Activated CD4-positive, alpha-beta T cell treated with anti-CD3 and anti-CD28 coated beads for 36 hours (primary cell): ENCODE measurements at places on chromosomes 2 and 18. TPM values are rescaled to one million over a fixed set of nuclear protein-coding genes. Genes with fewer than 3 reads are reported as not detected.

Gene NAPG
- 31.0 TPM for total RNA-seq

Gene PPP3R1
- total RNA-seq = 75.1 TPM

Gene TUBA3D
- total RNA-seq = not detected

Gene GALNT5
- 0.04 TPM for total RNA-seq

Gene PLEKHH2
- 1.5 TPM for total RNA-seq

- H3K36me3 ChIP-seq = no peaks in the 10 kb centered on the region
- no peaks in the 10 kb centered on the region for H3K4me1 ChIP-seq
- DNase-seq = peak; percentile 15
- peaks cover 6% of the 10 kb centered on the region for H3K27me3 ChIP-seq
- no peak overlapping the region for H3K4me3 ChIP-seq
- no peak overlapping the region for H3K27ac ChIP-seq
These were observed 237.8 kb upstream of the THSD7B start for GRCh38 chr2:136527560-136527959.

DNA sequence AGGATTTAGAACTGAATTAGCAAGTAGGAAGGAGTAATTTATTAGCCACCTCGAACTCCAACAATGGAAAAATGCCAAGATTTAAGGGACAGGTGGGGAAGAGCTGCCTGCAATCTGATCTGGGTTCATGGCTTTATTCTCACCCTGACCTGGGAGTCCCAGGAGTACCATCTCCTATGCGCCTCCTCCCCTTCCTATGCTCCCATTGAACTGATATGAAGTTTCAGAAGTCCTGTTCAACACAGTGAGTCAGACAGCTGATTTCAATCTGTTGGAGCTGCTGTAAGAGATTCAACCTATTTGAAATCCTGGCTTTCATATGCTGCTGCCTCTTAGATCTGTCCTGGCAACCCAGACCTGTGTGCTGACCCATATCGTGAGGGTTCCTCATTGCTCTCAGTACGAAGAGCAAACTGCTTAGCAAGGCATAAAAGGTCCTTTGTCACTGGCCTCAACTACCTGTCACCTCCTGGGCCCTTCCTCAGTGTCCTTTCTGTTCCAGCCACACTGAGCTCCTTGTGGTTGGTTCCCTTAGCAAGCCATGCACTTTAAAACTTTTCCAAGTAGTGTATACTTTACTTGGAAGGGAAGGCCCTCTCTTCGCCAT is 15.9 kb upstream of the CD28 start:
- DNase-seq = no peak
- H3K36me3 ChIP-seq = no peaks in the 10 kb centered on the region
- no peaks in the 10 kb centered on the region for H3K27me3 ChIP-seq

DNA sequence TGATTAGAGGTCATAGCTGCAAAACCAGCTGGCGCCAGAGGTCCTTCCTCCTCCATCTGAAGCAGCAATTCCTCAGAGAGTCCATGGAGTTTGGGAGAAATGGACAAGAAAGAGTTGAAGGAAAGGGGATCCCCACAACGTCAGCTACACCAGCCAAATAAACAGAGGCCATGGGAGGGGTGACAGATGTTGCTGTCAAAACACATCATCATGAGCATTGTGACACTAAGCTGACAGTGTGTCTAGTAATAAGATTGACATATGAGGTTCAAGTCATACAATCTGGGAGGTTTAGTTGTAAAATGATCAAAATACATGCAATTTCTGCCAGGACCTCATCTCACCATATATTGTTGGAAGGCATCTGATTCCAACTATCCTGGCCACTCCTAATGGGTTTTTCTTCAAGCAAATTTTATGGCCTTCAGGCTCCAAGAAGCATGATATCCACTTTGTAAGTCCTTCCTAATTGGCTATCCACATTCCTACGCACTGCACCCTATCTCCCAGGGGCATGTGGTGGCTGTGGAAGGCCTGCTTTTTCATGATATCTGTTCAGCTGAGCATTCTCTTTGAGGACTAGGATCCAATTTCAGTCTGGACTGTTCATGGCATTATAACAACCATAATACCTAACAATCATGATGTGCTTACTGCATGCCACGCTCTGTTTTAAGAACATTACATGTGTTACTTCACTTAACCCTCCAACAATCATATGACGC is 335.0 kb upstream of the ID2 start:
- no peak overlapping the region for H3K4me3 ChIP-seq
- H3K27ac ChIP-seq = no peak overlapping the region
- no peak for DNase-seq
- no peaks in the 10 kb centered on the region for H3K4me1 ChIP-seq

DNA sequence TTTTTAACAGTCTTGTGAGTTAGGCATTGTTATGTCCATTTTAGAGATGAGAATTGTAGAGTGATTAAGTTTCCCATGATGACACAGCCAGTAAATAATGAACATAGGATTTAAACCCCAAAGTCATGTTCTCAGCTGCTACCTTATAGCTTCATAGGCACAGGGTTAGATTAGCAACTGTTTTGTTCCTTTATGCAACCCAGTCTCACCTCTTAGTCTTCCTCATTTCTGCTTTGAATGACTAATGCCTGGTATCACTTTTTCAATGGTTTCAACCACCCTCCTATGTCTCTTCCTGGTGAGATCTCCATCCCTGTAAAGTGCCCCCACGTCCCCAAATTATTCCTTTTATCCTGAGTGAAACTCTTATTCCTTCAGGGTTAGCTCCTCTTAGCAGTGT is 44.3 kb downstream of the MFSD6 start:
- H3K36me3 ChIP-seq = peaks cover 39% of the 10 kb centered on the region
- no peak for DNase-seq
- no peak overlapping the region for H3K27ac ChIP-seq
- H3K27me3 ChIP-seq = no peaks in the 10 kb centered on the region
- no peak overlapping the region for H3K4me3 ChIP-seq

GRCh38 chr2:59604123-59604522 is 949.3 kb downstream of the BCL11A start:
- no peak overlapping the region for H3K27ac ChIP-seq
- no peaks in the 10 kb centered on the region for H3K36me3 ChIP-seq
- H3K4me1 ChIP-seq = no peaks in the 10 kb centered on the region
- no peak for DNase-seq
- no peak overlapping the region for H3K4me3 ChIP-seq

GRCh38 chr2:61014763-61015162 is 2.8 kb upstream of the PEX13 start:
- peaks cover 34% of the 10 kb centered on the region for H3K4me1 ChIP-seq
- H3K4me3 ChIP-seq = no peak overlapping the region
- no peaks in the 10 kb centered on the region for H3K27me3 ChIP-seq
- no peak overlapping the region for H3K27ac ChIP-seq
- DNase-seq = no peak

- no peaks in the 10 kb centered on the region for H3K36me3 ChIP-seq
- no peak overlapping the region for H3K4me3 ChIP-seq
- peaks cover 9% of the 10 kb centered on the region for H3K4me1 ChIP-seq
- H3K27ac ChIP-seq = no peak overlapping the region
These were observed 67.1 kb downstream of the CERKL start for GRCh38 chr2:181589779-181590178.

DNA sequence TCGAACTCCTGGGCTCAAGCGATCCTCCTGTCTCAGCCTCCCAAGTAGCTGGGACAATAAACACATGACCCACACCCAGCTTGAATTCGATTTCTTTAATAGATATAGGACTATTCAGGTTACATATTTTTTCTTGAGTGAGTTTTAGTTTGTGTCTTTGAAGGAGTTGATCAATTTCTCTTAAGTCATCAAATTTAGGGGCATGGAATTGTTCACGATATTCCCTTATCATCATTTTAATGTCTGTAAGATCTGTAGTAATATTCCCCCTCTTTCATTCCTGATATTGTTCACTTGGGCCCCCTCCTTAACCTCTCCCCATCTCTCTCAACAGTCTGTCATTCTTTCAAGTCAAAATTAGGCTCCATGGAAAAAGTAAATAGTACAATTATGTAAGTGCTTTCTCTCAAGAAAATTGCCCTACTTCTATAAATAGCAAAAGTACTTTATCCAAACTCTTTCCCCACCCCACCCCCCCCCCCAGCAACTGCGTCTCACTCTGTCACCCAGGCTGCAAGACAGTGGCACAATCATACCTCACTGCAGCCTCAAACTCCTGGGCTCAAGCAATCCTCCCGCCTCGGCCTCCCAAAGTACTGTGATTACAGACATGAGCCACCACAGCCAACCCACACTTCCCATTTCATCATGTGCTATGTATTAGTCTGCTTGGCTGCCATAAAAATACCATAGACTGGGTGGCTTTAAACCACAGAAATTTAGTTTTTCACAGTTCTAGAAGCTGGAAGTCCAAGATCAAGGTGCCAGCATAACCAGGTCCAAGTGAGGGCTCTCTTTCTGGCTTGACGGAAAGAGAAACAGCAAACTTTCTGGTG is 20.1 kb downstream of the WDR33 start:
- peaks cover 29% of the 10 kb centered on the region for H3K4me1 ChIP-seq
- H3K27me3 ChIP-seq = no peaks in the 10 kb centered on the region
- H3K4me3 ChIP-seq = no peak overlapping the region
- H3K36me3 ChIP-seq = peaks cover 23% of the 10 kb centered on the region

DNA sequence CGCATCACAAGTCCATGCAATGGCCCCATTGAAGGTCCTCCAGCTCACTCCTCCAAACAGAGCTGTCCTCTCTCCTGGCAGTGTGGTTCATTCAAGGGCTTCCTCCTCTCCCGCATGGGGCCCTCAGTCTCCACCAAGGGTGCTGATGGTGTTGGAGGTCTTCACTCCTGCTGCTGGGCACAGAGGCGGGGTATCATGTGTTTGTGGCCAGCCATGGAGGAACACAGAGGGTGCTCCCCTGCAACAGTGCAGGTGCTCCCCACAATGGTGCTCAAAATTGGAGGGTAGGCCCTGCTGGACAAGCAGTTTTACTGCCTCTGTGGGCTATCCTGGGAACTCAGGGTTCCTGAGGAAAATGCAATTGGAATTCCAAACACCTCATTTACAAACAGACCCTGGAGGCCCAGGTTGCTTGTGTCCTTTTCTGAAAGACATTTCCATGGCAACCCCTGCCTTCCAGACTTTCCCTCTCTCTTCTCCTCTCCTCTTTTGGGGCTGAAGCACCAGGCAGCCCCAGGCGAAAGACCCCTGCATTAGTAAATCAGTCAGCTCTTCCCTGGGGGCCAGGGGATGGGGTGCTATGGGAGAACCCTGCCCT is 256.0 kb downstream of the HAUS1 start:
- no peak overlapping the region for H3K27ac ChIP-seq
- no peaks in the 10 kb centered on the region for H3K27me3 ChIP-seq
- H3K4me1 ChIP-seq = no peaks in the 10 kb centered on the region
- DNase-seq = no peak
- H3K36me3 ChIP-seq = no peaks in the 10 kb centered on the region
- H3K4me3 ChIP-seq = no peak overlapping the region

DNA sequence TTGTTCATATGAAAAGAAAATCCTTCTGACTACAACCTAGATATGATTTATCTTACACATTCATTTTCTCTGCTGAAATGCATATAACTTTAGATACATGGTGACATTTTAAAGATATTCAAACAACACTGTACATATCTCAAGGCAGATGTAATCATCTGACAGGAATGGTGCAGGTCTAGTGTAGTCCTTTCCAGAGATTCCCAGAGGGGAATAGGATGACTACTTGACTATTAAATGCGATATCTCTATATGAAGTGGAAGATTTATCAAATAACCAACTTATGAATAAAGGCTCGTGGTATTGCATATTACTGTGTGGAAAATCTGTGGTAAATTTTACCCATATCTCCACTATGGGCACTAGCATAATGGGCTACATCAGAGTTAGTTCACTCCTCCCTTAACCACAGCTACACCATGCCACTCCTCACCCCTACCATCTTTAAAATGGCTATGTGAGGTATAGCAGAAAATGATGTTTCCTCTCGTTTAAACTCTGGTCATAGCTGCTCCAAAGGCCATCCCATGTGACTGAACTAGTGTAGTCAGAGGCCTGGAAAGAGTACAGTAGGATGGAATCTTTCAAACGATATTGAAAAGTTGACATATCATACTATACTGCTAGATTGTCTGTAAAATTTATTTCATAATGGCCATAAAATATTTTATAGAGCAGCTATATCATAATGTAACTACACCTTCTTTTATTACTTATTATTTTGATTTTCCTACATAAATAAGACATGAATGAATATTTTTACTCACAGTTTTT is 9.1 kb upstream of the ITPRID2 start:
- peaks cover 12% of the 10 kb centered on the region for H3K27me3 ChIP-seq
- no peaks in the 10 kb centered on the region for H3K36me3 ChIP-seq
- no peaks in the 10 kb centered on the region for H3K4me1 ChIP-seq

DNA sequence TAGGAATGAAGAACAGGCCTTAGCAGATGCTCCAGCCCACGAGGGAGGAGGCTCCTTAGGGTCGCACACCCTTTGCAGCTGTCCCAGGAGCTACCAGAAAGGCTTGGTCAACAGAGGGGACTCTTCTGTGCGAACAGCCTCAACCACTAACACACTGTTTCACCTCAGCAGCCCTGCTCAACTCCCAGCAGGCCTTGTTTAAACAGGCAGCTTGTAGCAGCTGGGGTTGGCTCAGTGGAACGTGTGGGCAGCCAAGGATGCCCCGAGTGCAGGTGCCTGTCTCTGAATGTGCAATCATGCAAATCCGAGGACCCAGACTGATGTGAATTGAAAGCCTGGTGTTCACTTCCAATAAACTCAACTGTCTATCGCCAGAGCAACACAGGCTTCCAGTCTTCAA is 88.7 kb upstream of the CXCR4 start:
- H3K36me3 ChIP-seq = peaks cover 7% of the 10 kb centered on the region
- peaks cover 2% of the 10 kb centered on the region for H3K27me3 ChIP-seq
- H3K4me1 ChIP-seq = peaks cover 36% of the 10 kb centered on the region
- H3K27ac ChIP-seq = peak overlapping the region; percentile 88
- peak overlapping the region; percentile 26 for H3K4me3 ChIP-seq

DNA sequence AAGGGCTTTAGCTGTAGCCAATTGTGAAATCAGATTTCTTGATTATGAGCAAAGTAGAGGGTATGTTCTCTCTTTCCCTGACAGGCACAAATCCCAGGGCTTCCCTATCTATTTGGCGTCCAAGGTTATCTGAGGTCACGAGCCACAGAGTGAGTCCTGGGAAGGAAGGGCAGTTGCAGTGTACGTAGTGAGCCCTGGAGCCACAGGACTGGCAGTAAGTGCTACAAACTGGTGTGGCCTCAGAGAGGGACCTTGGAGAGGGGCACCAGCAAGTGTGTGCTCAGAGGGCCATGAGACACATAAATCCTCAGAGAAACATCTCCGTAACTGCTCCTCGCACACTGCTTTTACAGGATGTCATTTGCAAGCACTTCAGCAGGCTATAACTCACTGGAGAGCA is 115.5 kb upstream of the SH3BP4 start:
- no peak overlapping the region for H3K27ac ChIP-seq
- no peak for DNase-seq
- H3K36me3 ChIP-seq = no peaks in the 10 kb centered on the region
- no peak overlapping the region for H3K4me3 ChIP-seq
- H3K4me1 ChIP-seq = no peaks in the 10 kb centered on the region

DNA sequence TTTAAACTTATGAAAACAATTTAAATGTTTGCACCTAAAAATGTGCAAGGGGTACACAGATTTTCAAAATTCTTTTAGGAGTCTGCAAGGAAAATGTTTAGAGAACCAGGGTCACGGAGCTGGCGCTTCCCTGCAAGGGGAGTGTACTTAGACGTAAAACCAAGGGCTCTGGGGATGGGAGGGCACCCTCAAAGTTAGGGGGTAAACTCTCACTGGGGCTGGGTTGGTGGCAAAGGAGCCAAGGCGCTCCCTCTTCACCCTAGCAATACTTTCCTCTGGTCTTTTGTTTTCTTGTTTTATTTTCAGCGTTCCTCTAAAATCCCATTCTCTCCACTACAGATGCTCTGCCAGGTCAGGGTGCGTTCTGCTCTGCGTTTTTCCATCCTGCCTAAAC is 20.0 kb downstream of the TMEM247 start:
- H3K27me3 ChIP-seq = peaks cover 8% of the 10 kb centered on the region
- peak overlapping the region; percentile 78 for H3K4me3 ChIP-seq
- DNase-seq = no peak
- H3K4me1 ChIP-seq = peaks cover 12% of the 10 kb centered on the region
- H3K36me3 ChIP-seq = no peaks in the 10 kb centered on the region
